AG08395 (cell line): ENCODE measurements at places on chromosomes 4 and X.

DNA sequence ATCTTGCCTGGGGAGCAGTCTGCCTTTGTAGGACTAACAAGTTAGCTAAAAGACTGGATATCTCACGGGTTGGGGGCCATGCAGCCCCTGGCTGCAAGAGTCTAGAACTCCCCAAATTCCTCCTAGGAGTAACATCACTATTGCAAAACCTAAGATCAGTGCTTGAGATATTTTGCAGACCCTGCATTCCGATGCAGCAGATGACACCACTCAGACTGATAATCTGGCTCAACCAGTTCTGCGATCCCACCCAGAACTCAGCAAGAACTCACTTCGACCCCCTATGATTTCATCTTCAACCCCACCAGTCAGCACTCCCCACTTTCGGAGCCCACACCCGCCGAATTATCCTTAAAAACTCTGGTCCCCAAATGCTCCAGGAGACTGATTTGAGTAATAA is 834.0 kb downstream of the C4orf33 start:
- no peak for DNase-seq

- no peak for DNase-seq
Measured at GRCh38 chrX:134931550-134931949, 59.2 kb upstream of the SMIM10 start.

DNA sequence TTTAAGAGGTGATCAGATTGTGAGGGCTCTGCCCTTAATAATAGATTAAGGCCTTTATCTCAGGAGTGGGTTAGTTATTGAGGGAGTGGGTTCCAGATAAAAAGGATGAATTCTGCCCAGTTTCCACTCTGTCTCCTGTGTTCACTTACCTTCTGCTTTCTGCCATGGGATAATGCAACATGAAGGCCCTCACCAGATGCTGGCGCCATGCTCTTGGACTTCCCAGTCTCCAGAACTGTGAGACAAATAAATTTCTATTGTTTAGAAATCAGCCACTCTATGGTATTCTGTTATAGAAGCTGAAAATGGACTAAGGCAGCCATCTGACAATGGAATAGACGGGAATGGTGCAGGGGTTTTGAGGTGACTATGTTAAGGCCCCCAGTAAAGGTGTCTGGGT is 6.9 kb upstream of the RELL1 start:
- no peak for DNase-seq

DNA sequence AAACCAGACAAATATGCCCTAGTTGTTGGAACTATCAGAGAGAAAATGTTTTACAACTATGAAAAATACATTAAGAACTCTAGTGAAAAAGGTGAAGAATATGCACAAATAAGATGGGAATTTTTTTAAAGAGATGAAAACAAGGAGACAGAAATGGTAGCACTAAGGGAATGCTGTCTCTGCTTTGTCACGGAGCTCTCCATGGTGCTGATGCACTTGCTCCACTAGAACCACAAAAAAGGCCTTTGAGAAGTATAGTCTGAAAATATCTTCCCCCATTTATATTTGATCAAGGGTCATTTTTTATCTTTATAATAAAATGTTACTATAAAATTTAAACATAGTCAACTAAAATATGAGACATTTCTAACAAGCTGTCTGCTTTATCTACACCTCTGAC is 1655.5 kb upstream of the AGA start:
- no peak for DNase-seq

DNA sequence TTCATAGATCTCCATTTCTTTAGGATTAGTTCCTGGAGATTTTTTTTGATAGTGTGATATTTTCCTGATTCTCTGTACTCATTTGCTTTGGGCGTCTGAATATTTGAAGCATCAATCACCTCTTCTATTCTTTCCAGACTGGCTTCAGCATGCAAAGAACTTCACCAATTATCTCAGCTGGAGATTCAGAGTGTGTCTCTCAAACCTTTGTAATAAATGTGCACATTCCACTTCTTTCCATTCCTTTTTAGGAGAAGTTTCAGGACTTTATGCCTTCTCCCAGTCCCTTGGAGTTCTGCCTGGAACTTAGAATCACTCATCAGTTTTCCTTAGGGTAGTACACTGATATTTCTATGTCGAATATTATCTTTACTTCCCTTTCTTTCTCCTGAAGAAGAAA is 334.8 kb downstream of the TEX13C start:
- no peak for DNase-seq

DNA sequence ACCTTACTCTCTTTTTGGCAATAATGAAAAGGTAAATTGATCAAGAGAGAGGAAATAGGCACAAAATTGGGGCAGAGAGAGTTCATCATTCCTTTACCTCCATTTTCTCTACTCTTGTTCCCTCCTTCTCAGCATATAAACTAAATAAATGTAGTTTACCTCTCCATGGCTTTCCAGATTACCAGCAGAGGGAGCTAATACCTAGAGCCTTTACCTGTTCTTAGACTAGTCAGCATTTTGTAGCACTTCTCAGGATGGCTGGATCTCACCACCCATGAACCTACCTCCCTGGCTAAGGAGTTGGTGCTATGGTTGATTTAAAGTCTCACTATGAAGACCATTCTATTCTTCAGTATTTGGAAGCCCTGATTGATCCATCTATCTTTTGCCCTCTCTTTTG is 15.7 kb downstream of the OFD1 start:
- DNase-seq = peak; percentile 48

DNA sequence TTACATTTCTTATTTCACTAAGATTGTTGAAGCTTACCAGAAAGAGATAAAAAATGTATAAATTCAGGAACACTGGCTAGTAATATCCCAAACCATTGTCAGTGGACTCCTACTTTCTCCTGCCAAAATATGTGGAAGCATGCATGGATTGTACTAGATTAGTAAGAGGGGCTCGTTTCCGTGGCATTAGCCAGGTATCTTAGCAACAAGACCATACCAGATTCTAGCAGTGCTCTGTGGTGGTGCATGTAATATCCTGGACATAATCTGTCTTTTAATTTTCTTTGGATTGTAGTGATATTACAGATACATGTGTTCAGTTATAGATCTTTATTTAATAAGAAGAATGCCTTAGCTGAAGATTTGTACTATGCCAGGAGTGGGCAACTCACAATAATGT is 371.9 kb upstream of the PITX2 start:
- DNase-seq = no peak

- peak; percentile 49 for DNase-seq
Measured at GRCh38 chr4:122827258-122827878, 737 bp downstream of the FGF2 start.

GRCh38 chr4:1368421-1369090 is 21.5 kb downstream of the UVSSA start:
- DNase-seq = no peak

DNA sequence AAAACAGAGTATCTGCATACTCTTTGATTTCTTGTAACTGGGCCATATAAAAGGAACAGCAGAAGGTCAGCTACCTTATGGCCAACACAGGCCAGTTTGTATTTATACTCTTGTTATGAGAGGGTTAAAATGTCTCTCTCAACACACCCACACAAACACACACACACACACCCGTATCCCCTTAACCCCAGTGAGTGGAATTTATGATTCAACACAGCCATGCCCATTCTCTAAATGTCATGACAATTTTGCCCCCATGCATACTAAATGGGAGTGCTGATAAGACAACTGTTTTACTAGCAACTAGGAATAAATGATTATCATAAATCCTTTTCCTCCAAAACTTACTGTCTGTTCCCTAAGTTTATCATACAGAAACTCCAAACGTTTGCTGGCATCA is 22.1 kb upstream of the SCD5 start:
- DNase-seq = no peak

GRCh38 chrX:97867266-97867665 is 983.6 kb downstream of the RPA4 start:
- DNase-seq = no peak

DNA sequence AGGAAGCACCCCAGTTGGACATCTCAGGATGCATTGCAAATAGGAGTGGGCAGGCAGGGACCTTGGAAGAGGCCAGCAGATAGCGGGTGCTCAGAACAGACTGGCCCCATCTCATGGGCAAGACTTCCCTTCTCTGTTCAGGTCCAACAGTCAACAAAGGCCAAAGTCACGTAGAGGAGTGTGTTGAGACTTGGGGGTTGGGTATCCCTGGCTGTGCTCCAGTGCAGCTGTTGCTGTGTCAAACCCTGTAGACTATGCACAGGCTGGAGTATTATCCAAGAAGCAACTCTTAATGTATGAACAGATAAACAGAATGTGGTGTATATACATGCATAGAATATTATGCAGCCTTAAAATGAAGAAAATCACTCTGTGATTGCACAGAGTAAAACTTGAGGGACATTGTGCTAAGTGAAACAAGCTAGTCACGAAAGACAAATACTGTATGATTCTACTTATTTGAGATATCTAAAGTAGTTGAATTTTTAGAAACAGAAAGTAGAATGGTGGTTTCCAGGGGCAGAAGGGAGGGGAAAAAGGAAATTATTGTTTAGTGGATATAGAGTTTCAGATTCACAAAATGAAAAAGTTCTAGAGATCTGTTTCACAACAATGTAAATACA is 192.1 kb upstream of the LCORL start:
- no peak for DNase-seq

DNA sequence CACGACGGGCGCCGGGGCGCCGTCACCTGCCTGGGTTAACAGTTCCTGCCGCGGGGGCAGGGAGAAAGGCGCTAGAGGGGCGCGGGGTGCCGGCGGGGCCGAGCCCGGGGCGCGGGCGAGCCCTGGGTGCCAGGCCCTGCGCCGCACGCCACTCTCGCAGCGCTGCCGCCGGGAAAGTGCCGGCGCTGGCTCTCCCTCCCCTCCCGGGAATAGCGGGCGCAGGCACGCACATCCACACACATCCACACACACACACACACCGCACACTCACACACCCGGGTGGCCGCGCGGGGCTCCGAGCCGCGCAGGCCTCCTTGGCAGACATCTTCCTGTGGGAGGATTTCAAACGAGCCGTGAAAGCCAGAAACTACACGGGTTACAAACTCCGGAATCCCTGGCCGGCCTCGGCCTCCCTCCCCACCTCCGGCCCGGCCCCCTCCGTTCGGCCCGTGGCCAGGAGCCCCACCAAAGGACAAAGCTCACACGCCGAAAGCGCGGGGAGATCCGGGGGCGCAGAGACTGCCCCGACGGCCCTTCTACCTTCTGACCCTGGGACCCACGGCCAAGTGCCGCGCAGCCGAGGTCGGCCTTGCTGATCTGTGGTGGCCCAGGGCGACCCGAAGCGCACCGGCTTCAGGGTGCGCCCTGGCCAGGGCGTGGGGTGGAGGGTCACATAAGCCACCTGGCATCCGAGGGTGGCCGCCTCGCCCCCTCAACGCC is 92.3 kb downstream of the BCOR start:
- DNase-seq = no peak

DNA sequence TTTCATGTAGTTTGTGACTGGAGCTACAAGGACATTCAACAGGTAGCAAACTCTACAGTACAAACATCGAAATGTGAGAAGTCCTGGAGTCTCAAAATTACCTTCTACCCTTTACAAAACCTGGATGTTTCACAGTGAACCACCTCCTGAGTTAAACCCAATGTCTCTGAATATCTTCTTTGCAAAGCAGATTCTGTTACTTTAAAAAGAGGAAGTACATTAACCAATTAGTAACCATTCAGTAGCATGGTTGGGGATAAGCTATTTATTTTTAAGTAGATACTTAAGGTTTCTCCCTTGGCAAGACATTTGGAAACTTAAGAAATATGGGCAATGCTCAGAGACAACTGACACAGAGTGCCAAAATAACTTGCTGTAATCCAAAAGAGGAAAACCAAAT is 371.9 kb upstream of the NWD2 start:
- no peak for DNase-seq

GRCh38 chr4:149784018-149784417 is 31.6 kb downstream of the IQCM start:
- no peak for DNase-seq

DNA sequence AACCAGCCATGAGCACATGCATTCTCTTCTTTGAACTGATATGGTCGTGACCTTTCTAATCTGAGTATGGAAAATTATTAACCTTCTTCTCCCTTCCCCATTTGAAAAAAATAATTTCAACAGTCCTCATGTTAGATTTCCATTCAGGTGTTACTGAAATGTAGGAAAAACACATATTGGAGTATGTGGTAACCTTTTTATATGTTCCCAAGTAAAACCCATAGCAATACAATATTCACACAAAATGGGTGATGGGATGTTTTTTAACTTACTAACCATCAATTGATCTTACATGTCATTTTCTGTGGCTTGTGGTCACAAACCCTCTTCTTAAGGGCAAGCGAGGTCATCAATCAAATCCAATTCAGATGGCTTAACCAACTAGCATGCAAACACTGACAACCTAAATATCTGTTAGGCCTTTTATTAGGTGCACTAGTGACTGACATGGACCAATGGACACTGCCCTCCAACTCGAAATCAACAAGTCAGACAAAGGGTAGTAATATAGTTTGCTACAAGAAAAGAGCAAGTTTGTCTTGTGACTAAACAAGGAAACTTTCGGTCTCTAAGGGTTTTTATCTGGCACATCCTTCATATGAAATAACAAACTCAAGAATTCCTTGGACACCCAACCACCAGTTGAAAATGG is 74.3 kb downstream of the CAMK2D start:
- DNase-seq = no peak

DNA sequence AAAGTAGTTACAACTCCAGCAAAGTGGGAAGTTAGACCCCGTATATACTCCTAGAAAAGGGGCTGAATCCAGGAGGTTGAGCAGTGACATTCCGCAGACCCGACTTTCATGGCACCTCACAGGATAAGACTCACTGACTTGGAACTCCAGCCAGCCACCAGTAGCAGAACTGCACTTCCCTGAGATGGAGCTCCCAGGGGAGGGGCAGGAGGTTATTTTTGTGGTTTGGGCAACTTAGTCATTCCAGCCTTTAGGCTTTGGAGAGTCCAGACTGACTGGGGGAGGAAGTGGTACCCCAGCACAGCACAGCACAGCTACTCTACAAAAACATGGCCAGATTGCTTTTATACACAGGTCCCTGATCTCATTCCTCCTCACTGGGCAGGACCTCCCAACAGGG is 319.1 kb downstream of the PCDH19 start:
- peak; percentile 44 for DNase-seq

DNA sequence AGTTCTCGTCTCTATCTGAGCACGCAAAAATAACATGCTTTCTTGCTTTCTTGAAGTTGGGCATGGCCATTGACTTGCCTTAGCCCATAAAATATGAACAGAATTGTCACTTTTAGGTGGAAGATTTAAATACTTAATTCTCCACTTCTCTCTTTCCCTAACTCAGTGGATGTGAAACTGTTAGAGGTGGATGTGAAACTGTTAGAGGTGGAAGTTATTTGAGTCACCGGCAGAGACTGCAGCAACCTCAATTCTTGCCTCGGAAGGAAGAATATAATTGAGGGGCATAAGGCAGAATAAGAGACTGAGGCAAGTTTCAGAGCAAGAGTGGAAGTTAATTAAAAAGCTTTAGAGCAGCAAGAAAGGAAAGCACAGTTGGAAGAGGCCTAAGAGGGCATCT is 2.8 kb upstream of the PARM1 start:
- no peak for DNase-seq

- DNase-seq = no peak
Measured at GRCh38 chr4:180675359-180675650, 1567.9 kb upstream of the TENM3 start.
